ENCODE measurements at places on chromosomes 1 and 21. TPM values are rescaled to one million over a fixed set of nuclear protein-coding genes. Genes with fewer than 3 reads are reported as not detected.

Gene MX2
- 1.8 TPM for total RNA-seq

Gene KCND3
- under 0.01 TPM for total RNA-seq

Gene SLC35D1
- 18.2 TPM for total RNA-seq

Gene LAMC1
- 539 TPM for total RNA-seq

Gene TOR1AIP1
- 55.1 TPM for total RNA-seq

Gene HPCAL4
- not detected for total RNA-seq
